Lung (tissue), 17 donors: ENCODE measurements at places on chromosomes 1 and 21. TPM values are rescaled to one million over a fixed set of nuclear protein-coding genes. Genes with fewer than 3 reads are reported as not detected.

ERICH3 gene
- 20.7 TPM for total RNA-seq

- H3K4me1 ChIP-seq = no peaks in the 10 kb centered on the region
- no peaks in the 10 kb centered on the region for H3K27me3 ChIP-seq
- H3K36me3 ChIP-seq = peaks cover 2% of the 10 kb centered on the region
- peak overlapping the region; percentile 76 for H3K4me3 ChIP-seq
These were observed 546 bp downstream of the DONSON start for GRCh38 chr21:33587792-33588484.

DNA sequence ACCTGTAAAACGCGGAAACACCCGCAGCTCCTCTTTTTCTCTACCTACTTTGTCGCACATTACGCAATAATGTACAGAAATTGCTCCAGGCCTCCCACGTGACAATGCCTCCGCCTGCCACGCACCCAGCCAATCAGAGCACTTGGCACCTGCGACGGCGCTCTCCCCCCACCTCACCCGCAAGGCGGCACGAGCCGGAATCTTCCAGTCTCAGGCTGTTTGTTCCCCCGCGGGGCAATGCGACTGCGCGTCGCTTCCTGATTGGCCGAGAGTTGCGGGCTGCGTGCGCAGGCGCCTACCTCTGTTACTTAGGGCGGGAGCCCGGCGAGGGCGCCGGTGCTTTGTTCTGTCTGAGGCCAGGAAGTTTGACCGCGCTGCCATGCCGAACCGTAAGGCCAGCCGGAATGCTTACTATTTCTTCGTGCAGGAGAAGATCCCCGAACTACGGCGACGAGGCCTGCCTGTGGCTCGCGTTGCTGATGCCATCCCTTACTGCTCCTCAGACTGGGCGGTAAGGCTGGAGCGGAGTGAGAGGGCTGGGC lies at the start of gene MAEL:
MAEL (plus strand) TSS at position 307 of the 542 bp plus-strand sequence; CDS start at position 380, 73 bp downstream.
- DNase-seq = no peak
- no peaks in the 10 kb centered on the region for H3K36me3 ChIP-seq
- H3K4me1 ChIP-seq = no peaks in the 10 kb centered on the region
- H3K4me3 ChIP-seq = no peak within 1 kb of the TSS
- no peaks in the 10 kb centered on the region for H3K27me3 ChIP-seq
- H3K27ac ChIP-seq = no peak within 1 kb of the TSS

DNA sequence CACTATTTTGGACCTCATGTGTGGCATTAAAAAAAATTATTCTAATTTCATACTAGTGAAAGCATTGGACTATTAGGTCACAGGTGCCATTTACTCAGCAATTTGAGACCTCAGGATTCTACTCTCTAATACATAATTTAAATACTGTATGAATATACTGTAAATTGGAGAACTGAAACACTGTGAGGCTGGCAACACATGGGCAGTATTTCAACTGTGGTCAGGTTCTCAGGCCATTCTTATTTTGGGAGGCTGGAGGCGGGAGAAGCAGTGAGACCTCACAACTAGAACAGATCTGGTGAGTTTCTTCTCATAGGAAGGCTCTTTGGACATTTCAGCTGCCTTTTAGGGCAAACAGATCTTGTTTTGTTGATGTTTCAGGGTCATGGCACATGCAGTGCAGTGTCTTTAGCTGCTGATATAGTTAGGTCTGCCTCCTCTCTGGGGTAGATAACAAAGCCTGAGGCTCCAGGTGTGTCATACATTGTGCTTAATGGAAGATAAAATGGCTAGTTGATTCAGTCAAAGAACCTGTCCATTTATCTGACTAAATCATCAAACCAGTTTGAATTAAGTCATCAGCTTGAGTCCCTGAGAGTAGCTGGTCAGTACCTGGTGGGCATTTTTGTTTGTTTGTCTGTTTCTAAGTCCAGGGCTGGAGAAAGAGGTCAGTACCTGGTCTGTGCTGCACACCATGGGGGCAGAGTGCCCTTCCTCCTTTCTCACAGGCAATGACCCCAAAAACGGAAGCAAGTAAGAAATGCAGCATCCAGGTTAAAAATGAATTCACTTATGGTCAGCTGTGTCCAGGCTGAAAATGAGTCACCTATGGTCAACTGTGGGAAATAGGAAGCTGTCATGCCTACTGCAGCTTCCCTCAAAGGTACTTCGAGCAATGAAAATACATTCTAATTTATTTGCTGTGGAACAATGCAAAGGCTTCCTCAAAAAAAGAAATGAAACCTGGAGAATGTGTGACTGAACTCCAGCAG lies 216.2 kb downstream of the SDCCAG8 start:
- H3K4me3 ChIP-seq = no peak overlapping the region
- DNase-seq = no peak
- no peaks in the 10 kb centered on the region for H3K4me1 ChIP-seq
- H3K27ac ChIP-seq = no peak overlapping the region

KRTAP19-3 gene
- total RNA-seq = not detected

CELA2A gene
- not detected for total RNA-seq

PRDM16 gene
- 21.3 TPM for total RNA-seq

- no peak for DNase-seq
- no peaks in the 10 kb centered on the region for H3K27me3 ChIP-seq
These were observed 144.9 kb upstream of the HOOK1 start for GRCh38 chr1:59669752-59670312.

- no peaks in the 10 kb centered on the region for H3K27me3 ChIP-seq
- H3K27ac ChIP-seq = no peak overlapping the region
- no peaks in the 10 kb centered on the region for H3K36me3 ChIP-seq
- no peak for DNase-seq
- H3K4me1 ChIP-seq = no peaks in the 10 kb centered on the region
These were observed 25.5 kb downstream of the TNFRSF8 start for GRCh38 chr1:12088607-12089006.

HPCAL4 gene
- total RNA-seq = 0.43 TPM

GRCh38 chr1:63818567-63819325 lies 44.9 kb downstream of the ROR1 start:
- no peak overlapping the region for H3K27ac ChIP-seq
- H3K36me3 ChIP-seq = no peaks in the 10 kb centered on the region
- no peak for DNase-seq
- H3K27me3 ChIP-seq = no peaks in the 10 kb centered on the region
- no peak overlapping the region for H3K4me3 ChIP-seq

DNA sequence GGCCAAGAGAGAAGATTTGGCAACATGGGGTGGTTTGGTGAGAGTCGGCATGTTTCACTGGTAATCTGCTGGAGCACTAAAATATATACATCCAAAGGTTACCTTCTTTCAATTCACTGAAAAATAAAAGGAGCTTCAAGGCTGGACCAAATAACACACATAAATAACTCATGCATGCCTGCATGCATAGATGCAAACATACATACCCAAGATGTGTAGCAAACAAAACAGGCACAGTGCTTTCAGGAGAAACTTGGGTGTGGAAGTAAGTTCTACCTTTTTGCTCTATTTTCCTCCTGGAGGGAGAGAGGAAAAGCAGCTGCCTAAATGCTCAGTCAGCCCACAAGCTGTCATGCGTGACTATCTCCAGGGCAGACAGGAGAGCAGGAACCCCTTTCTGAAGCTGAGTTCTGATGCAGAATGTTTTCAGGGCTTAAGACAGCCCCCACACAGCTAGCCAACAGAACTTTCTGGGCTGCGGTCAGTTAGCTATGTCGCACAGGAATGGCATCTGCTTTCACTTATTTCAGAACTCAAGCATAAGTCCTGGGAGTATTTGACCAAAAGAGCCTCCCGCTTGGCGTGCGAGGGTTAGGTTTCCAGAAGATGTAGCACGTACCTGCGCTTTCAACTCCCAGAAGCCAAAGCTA lies 166.2 kb downstream of the TOMM20 start:
- peaks cover 35% of the 10 kb centered on the region for H3K4me1 ChIP-seq
- H3K4me3 ChIP-seq = no peak overlapping the region
- no peaks in the 10 kb centered on the region for H3K27me3 ChIP-seq
- H3K36me3 ChIP-seq = no peaks in the 10 kb centered on the region
- H3K27ac ChIP-seq = peak overlapping the region; percentile 62

RAB7B gene
- total RNA-seq = 3.6 TPM

GPR52 gene
- 2.6 TPM for total RNA-seq

DNA sequence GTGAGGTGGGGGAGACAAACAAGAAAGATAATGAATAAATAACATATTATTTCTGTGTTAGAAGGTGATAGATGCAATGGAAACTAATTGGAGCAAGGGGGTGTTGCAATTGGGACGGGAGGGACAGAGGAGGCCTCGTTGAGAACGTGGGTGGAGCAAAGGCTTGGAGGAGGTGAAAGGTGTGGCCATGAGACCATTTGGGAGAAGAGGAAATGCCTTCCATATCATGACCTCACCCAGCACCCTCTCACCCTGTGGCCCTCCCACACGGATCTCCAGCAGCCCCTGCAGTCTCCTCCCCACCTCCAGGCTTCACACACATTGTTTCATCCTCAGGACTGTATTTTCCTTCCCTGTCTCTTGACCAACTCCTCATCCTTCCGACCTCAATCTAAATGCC lies 85.3 kb upstream of the ARHGAP29 start:
- no peaks in the 10 kb centered on the region for H3K27me3 ChIP-seq
- H3K36me3 ChIP-seq = no peaks in the 10 kb centered on the region
- peak overlapping the region; percentile 66 for H3K27ac ChIP-seq
- no peak for DNase-seq
- peaks cover 10% of the 10 kb centered on the region for H3K4me1 ChIP-seq

SPRR2B gene
- total RNA-seq = not detected

DNA sequence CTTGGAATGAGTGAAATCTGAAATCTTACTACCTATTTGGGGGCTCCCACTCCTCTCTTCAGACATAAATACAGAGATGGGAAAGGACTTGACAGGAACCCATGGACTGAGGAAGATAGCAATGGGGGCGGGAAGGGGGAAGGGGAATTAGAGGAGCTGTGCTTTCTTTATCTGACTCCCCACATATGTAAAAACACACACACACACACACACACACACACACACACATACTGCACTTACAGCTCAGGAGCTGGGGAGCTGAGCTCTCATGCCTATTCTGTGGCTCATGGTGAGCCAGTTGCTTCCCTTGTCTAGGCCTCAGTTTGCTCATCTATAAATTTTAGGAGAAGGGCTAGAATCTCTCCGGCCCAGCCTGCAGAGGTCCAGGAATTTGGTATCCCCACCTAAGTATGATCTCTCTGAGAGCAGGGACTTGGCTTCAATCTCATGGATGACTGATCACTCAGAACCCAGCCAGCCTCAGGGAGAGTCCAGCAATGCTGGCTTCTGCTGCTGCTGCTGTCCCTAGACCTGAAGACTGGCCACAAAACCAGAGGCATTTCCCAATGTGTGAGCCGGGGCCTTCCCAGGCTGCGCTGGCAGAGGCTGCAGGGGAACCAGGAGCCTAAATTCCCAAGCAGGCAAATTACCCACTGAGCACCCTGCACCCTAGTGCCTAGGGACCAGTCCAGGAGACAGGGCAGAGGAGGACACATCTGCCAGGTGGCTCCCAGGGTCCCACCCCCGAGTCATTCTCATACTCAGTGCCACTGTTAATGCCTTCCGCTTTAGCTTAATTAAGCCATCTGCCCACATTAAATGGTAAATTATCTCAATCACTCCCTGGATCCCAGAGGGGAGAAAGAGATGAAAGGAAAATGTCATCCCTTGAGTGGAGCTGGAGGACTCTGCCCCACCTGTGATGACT lies 57.5 kb upstream of the RBM15 start:
- H3K4me1 ChIP-seq = no peaks in the 10 kb centered on the region
- H3K27me3 ChIP-seq = no peaks in the 10 kb centered on the region
- H3K4me3 ChIP-seq = no peak overlapping the region
- H3K27ac ChIP-seq = no peak overlapping the region
- no peaks in the 10 kb centered on the region for H3K36me3 ChIP-seq
- DNase-seq = no peak

DNA sequence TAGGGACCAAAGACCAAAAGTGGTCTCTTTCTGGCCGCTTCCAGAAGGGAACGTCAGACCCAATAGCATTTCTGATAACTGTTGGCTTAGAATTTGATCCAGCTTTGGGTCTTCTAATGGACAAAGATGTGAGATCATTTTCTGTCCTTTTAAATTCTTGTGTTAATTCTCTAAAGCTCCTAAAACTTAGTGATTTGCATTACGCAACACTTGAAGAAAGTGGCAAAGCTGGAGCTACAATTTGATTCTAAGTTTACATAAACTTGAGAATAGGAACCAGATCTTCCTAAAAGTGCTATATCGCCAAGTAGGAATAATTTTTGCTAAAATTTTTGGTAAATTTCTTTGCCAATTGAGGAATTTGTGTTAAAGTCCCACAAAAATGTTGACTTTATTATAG lies 21.6 kb upstream of the PLA2G4A start:
- H3K36me3 ChIP-seq = no peaks in the 10 kb centered on the region
- H3K4me3 ChIP-seq = no peak overlapping the region
- H3K27me3 ChIP-seq = no peaks in the 10 kb centered on the region
- DNase-seq = no peak

- peaks cover 53% of the 10 kb centered on the region for H3K27me3 ChIP-seq
- no peak overlapping the region for H3K27ac ChIP-seq
These were observed 2.8 kb upstream of the LRRC38 start for GRCh38 chr1:13516606-13517005.

- no peaks in the 10 kb centered on the region for H3K27me3 ChIP-seq
- no peaks in the 10 kb centered on the region for H3K4me1 ChIP-seq
- no peak overlapping the region for H3K4me3 ChIP-seq
- no peak for DNase-seq
- H3K36me3 ChIP-seq = peaks cover 16% of the 10 kb centered on the region
- H3K27ac ChIP-seq = no peak overlapping the region
These were observed 25.6 kb downstream of the NUP133 start for GRCh38 chr1:229482511-229482910.

PBX1 gene
- 112 TPM for total RNA-seq

SPATA46 gene
- not detected for total RNA-seq
